Cardiac atrium fibroblast (primary cell): ENCODE measurements at places on chromosomes 4 and X. TPM values are rescaled to one million over a fixed set of nuclear protein-coding genes. Genes with fewer than 3 reads are reported as not detected.

Gene EOLA1
- 4.0 and 14.7 TPM in 2 replicates for total RNA-seq

Gene HTR2C
- total RNA-seq = not detected in 2 replicates

Gene NAT8L
- total RNA-seq = under 0.01 and 0.36 TPM in 2 replicates

Gene TLL1
- total RNA-seq = under 0.01 and 0.16 TPM in 2 replicates

Gene CXCL11
- not detected in 2 replicates for total RNA-seq

Gene ADH7
- not detected in 2 replicates for total RNA-seq
